EL (cell line): ENCODE measurements at places on chromosomes 5 and 9.

GRCh38 chr5:125413496-125414274 lies 667.2 kb upstream of the ZNF608 start:
- no peak for DNase-seq

- no peak for DNase-seq
These were observed 312.6 kb downstream of the MCTP1 start for GRCh38 chr5:94972268-94972667.

DNA sequence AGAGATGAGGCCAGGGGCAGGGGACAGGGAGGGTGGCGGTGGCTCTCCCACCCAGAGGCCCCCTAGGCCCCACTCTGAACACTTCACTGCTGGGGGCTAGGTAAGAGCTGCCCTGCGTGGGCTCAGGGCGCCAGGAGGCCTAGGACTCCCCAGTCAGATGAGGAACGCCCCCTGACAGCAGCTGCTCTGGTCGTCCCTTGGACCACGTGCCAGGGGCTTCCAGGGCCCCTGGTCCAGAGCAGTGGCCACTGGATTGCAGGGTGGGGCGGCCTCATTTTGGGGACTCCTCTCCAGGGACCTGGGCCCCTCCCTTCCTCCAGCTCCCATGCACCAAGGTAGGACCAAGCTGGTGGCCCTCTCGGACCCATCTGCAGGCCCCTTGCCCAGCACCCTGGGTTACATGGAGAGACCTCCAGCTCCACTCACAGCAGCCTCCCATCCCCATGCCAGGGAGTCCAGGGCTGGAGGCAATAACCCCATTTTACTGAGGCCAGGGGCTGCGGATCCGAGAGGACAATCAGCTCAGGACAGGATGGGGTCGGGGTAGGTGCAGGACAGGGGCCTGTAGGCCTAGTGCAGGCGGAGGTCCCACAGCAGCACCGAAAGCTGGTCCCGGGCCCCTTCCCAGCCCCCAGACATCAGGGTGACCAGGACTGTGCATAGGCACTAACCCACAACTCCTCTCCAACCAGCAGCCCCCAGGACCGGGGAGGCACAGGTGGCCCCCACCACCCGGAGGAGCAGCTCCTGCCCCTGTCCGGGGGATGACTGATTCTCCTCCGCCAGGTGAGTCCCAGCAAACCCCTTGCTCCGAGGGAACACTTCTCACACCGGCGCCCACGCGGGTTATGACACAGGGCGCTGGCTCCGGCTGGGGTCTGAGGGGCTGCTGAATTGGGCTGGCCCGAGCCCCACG lies 1.5 kb downstream of the EGFL7 start:
- no peak for DNase-seq

- no peak for DNase-seq
These were observed 180.9 kb downstream of the ESM1 start for GRCh38 chr5:54804521-54804920.

- peak; percentile 22 for DNase-seq
These were observed 220.6 kb upstream of the MAP3K1 start for GRCh38 chr5:56594792-56595191.

DNA sequence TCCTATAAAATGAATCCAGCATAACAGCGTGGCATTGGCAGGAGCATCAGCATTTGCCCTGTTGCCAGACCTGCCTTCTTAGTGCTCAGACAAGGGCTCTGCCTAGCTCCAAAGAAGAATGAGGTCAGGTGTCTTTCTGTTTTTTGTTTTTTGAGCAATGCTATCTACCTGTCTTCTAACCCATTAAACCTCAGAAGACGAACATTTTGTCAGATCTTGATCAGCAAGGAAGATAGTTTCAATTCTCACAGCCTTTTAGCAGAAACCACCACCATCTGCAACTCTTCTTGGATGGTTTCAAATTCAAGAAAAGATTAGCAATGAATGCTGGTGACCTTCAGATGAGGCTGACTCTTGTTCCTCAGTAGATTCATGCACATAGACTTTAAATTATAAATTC lies 103.5 kb upstream of the IQGAP2 start:
- no peak for DNase-seq

GRCh38 chr9:27335075-27335474 lies 38.1 kb upstream of the EQTN start:
- DNase-seq, result no peak

DNA sequence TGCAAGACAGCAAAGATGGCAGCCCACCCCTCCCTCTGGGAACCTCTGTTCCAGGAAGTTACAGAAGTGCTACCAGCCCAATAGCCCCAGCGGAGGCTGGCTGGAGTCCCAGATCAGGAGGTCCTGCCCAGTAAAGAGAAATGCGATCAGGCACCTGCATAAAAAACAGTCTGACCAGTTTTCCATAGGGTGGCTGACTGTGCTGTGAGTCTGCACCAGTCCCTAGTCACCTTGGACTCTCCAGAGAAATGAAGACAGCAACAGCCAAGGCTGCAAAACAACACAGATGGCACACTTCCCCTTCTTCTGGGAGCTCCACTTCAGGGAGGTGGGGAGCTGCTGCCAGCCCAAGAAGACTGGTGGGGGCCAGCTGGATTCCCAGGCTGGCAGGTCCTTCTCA lies 265.5 kb upstream of the PCSK5 start:
- no peak for DNase-seq

DNA sequence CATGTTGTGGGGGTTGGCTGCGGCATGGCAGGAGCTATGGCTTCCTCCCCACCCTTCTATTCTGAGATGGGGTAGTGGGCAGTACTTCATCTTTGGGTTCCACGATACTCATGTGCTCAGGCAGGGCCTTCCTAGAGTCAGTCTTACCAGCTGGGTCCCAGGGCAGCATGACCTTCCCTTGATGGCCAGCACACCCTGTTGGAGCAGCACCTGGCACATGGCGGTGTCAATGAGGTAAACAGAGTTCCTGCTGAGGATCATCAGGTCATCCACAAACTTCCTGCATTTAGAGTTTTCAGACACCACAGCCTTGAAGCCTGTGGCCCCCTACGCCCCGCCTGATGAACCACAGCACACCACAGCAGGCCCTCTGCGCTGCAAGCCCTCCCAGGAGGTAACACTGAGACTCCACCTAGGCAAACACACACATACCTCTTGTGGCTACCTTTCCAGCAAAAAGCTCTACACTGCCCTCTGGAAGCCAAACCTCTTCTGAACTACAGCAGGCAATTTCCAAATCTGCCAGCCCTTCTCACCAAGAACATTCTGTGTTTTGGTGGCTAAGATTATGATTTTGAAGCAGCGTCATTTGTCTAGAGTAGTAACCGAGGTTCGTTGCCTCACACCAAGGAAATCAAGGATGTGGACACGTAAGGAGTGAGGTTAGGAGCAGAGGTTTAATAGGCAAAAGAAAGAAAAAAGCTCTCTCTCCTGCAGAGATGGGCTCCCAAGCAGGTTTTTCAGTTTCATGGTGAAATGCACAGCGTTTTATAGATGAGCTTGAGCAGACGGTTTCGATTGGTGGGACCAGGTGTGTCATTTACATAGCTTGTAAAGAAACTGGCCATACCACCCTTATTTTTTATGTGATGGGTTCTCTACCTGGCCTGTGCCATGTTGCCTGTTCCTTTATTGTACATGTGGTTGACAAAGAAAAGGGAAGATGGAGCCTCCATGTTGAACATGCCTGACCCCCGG lies 20.3 kb upstream of the TMEM174 start:
- no peak for DNase-seq

GRCh38 chr5:116989995-116990394 lies 415.4 kb upstream of the SEMA6A start:
- DNase-seq, result no peak

DNA sequence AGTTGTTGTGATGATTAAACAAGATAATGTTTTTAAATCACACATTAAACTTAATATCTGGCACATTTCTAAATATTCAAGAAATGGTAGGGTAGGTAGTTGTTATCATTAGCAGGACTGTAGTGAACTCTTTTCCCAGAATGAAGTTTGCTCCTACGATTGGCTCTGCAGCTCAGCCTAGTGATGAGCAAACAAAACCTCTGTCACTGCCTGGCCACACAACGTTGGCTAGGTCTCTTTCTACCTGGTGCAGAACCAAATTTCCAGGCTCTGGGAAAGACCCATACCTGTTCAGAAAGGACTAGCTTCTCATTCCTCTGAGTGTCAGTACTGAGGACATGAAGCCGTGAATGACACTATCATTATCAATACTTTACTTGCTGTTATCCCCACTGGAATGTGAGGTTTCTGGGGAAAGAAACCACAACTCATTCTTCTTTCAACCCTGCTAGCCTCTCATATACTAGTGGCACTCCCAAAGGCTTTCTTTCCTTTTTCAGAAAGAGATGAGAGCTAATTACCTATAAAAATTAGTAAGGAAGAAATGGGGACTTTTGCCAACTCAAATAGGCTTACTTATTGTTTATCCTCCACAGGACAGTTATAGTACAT lies 219.3 kb upstream of the TRIM32 start:
- DNase-seq, result peak; percentile 4

DNA sequence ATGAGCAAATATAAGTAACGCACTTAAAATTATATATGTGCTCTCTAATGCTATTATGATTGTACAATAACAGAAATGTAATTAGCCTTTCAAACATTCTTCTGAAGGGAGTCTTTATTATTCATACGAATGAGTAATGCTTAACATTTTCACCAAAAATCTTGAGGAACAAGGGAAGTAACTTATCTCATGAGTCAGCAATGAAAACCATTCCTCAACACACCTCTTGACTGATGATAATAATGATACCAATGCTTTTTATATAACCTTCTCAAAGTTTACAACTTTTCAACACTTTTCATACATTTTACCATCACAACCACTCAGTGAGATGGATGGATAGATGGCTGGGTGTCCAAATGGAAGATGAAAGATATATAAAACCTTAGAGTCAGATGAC lies 369.3 kb downstream of the BNC2 start:
- peak; percentile 77 for DNase-seq

GRCh38 chr5:43693411-43693810 lies 90.4 kb downstream of the NNT start:
- DNase-seq, result no peak

GRCh38 chr5:132662925-132663770 lies 5.2 kb downstream of the IL13 start:
- no peak for DNase-seq

DNA sequence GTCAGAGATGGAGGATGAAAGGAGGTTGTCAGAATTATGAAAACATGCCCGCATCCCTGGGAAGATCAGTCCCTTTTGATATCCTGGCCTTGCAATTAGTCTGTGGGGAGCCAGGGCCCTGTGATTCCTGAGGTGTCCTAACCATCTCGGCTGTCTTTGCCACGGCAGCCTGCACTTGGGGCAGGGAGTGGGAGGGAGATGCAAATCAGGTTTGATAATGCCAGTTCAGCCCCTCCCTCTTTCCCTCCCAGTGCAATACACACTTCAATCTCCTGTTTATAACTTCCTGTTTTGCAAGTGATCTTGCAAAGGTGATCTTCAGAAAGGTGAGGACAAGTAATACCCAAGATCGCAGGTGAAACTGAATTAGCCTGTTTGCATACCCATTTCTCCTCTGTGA lies 114.0 kb upstream of the ALDH1B1 start:
- DNase-seq, result no peak

DNA sequence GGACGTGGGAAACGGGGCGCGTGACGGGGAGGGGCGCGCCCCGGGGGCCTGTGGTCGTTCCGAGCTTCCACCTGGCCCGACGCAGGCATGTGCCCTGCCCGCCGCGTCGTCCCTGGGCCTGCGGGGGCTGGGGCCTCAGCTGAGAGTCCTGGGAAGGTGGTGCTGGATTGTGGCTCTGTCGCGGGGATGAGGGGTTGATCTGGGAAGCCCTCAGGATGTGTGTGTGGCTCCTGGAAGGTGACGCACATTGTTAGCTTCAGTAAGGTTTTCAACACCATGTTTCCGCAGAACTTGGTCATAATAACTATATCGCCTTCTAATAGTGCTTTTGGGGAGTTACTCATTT lies 589.1 kb downstream of the MTRR start:
- DNase-seq, result peak; percentile 31

- no peak for DNase-seq
These were observed 42.8 kb downstream of the EXD3 start for GRCh38 chr9:137380171-137380570.

GRCh38 chr9:115198001-115198400 lies 80.0 kb upstream of the TNC start:
- peak; percentile 78 for DNase-seq

DNA sequence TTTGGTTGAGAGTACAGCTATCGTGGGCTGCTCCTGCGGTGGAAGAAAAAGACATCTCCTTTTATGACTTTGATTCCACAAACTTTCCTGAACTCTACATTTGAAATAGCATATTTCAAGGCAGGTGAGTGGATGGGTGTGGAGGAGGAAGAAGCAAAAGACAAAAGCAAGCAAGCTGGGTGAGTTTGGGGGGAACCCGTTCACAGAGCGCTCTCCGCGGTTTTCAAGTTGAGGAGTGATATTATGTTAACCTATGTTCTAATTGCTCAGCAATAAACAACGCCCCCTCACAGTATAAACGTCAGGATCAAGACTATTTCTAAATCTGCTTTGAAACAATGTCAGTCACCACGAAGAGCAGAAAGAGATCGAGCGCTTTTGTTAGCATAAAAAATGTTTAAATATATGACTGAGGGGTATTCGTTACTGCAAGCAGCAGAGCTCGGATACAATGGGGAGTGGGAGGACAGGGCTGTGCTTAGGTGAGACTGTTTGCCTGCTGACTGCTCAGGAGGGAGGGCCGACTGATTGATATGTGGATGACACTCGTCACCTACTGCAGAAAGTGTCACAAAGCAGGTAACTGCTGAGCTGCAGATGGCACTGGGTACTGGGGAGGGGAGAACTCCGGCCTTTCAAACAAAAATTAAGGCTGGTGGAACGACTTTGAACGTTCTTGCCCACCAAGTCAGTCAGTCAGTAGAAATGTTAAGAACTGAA lies 236.5 kb downstream of the DRD1 start:
- no peak for DNase-seq

GRCh38 chr9:33297432-33297831 lies 7.1 kb downstream of the NFX1 start:
- no peak for DNase-seq

- no peak for DNase-seq
These were observed 75.7 kb downstream of the CAMK4 start for GRCh38 chr5:111299831-111300432.

GRCh38 chr9:8640761-8641160 lies 841.2 kb upstream of the DMAC1 start:
- no peak for DNase-seq

DNA sequence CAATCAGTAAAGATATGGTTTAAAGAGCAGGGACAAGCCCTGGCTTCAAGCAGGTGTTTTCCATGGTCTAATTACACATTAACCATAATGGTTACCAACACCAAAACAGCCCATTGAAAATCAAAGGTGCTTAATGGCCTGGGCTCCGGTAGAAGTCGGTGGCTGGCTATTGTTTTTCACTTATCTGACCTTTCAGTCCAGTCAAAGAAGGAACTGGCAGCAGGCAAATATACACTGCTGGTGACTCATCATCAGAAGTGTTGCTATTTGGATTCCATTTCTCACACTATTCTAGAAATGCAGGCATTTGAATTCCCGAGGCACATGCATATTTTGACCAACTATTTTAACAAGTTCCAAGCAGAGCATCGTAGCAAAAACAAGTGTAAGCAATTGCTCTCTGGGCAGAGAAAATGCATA lies 26.3 kb upstream of the GABRP start:
- peak; percentile 48 for DNase-seq

DNA sequence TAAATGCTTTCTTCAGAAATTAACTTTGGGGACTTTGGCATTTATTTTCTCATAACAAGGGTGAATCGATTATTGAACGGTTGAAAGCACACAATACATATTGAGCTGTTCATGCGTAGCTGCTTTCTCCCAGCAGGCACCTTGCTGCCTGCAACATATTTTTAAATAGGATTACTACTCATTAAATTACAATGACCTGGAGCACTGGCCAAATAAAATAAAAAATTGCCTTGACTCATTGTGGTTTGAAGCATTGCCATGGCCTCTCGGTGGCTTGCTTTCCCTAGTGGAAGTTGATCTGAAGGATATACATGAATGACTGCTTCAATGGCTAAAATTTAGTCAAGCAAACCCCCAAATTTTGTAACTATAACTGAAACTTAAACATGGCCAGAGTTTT lies 181.6 kb upstream of the NUDT12 start:
- peak; percentile 42 for DNase-seq
